ENCODE measurements at places on chromosomes 4 and X.

DNA sequence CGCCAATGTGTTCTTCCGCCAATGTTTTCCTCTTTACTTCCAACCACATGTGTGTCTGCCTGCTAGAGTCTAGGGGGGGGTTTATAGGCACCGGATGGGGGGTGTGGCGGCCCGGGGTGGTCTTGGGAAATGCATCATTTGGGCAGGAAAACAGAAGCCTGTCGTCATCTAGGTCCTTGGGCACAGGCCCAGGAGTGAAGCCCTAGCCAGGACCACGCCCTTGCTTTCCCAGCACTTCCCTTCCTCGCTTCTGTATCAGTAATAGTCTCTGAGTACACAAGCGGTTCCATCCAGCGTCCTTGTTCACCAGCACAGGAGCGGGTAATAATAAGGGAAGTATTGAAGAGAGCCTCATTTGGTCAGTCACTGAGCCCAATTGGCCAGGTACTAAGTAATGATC is 74.5 kb downstream of the QDPR start:
- no peak for DNase-seq

DNA sequence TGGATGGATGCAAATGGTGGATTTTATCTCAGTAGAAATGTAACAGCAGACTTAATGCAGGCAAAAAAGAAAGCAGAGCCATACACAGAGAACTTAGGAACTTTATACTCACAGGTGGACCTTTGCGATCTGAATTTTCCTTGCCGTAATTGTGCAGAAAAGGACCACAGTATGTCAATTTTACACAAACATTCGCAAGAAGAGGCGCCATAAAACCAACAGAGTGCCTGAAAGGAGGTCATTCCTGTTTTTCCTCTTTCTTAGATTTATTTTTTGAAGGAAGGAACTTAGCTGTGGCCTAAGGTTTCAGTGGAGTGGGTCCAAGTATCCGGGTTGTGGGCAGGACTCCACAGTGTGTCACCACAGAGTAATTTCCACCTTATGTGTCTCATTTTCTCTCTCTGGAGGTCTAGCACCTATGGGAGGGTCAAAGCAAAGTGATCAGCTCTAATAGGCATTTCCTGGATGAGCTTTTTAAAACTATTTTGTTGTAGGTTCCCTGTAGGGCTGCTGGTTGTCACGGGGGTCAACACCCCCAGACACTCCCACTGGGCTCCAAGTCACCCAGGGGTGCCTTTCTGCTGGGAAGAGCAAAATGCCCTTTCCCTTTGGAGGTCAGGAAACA is 24.7 kb upstream of the PBDC1 start:
- no peak for DNase-seq

DNA sequence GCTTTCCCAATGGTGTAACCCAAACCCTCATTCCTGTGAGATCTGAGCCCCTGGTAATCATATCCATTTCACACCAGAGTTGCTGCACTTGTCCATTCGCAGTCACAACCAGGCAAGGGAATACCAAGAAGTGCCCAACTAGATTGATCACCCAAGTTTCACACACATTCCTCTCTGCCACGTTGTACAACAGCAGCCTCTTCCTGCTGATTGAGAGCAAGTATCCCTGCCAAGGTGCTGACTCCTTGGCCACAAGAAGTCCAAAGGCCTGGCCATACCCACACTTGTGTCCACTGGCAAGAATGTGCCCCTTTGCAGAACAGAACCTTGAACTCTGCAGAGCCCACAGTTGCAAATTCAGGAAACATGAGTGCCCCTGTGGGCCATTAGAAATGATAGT is 6.5 kb upstream of the ACOT9 start:
- no peak for DNase-seq

- peak; percentile 46 for DNase-seq
These were observed 77.3 kb downstream of the ARSJ start for GRCh38 chr4:113901994-113902787.

- DNase-seq: no peak
These were observed 1.2 kb downstream of the DMD start for GRCh38 chrX:33210156-33210555.

DNA sequence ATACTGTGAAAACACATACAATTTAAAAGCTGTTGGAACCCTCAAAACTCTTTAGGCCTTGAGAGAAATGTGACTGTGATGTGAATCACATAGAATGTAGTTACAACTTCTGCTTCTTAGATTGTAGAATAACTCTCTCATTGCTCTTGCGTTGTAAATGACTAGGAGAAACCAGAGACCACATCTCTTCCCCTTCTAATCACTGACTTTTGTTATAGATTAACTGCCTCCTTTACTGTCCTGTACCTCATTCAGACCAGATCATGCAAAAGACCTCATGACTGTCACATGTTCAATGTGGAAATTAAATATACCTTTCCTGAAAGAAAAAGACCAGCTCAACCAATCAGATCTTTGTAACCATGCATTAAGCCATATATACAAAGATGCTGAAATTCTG is 43.2 kb upstream of the NEIL3 start:
- DNase-seq: no peak

DNA sequence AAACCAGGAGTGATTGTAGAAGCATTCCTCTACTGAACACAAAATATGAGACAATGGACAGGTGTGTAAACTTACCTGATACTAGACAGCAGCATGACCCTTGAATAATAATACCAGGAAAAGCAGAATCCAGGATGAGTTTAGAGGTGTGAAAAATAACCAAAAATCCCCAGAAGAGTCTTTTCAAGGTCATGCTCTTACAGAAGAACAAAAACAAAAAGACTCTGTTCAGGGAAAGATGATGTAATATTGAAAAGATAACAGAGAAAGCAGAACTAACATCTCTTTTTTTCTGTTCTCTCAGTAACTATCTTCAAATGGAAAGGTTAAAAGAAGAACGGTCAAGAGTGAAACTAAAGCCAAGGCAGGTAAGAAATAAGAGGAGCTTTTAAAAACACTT is 14.0 kb upstream of the ARHGAP10 start:
- no peak for DNase-seq

DNA sequence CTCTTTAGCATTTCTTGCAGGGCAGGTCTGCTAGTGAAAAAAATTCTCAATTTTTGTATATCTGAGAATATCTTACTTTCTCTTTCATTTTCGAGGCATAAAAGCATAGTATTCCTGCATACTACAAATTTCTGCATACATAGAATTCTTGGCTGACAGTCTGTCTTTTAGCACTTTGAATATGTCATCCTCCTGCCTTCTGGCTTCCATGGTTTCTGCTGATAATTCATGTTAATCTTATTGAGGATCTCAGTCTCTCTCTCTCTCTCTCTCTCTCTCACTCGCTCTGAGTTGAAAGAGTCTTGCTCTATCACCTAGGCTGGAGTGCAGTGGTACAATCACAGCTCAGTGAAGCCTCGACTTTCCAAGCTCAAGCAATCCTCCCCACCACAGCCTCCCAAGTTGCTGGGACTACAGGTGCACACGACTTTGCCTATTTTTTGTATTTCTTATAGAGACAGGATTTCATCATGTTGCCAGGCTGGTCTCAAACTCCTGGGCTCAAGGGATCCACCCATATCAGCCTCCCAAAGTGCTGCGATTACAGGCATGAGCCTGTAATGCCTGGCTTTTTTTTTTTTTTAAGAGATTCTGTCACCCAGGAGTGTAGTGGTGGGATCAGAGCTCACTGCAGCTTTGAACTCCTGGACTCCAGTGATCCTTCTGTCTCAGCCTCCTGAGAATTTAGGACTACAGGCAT is 161.3 kb downstream of the FNIP2 start:
- DNase-seq: no peak

Data from activated T-helper 1 cell treated with Interleukin-2 at 50 U/mL for 16 hours (primary cell).